ENCODE measurements at places on chromosomes 16 and 17.

DNA sequence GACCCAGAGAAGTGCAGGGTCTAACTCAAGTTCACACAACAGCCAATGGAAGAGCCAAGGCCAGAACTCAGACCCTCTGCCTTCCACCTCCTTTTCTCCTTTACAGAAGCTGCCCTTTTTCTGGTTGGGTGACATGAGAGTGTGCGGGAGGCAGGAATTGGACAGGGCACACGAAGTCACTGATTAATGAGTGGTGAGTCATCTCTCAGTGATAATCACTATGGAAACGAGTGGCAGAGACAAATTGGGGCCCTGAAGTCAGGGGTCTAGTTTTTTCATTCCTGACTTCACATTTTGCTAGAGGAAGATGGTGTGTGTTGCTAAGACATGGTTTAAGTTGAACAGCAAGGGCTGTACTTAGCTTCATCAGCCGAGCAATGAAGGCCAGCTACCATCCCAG, 312.7 kb upstream of the CCL2 start:
- DNase-seq = no peak

GRCh38 chr17:17815062-17815406, 21.8 kb downstream of the SREBF1 start:
- no peak for DNase-seq

- peak; percentile 80 for DNase-seq
These were observed 7.7 kb downstream of the FOXL1 start for GRCh38 chr16:86585821-86586611.

DNA sequence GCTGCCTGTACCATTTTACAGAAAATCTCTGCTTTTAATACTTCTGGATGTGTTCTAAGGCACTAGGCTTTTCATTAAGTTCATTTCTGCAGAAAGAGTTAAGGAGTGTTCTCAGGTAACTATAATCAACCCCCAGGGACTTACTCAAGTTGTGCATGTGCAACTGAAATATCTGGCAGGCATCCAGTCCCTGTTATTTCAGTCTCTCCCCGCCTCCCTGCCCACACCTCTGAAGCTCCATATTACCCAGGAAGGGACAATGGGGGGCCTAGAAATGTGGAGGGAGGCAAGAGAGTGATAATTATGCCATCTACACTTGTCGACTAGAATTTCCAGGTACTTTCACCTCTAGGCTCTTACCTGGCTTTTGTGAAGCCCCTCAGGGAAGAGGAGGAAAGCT, 432.2 kb downstream of the MAF start:
- DNase-seq = no peak

DNA sequence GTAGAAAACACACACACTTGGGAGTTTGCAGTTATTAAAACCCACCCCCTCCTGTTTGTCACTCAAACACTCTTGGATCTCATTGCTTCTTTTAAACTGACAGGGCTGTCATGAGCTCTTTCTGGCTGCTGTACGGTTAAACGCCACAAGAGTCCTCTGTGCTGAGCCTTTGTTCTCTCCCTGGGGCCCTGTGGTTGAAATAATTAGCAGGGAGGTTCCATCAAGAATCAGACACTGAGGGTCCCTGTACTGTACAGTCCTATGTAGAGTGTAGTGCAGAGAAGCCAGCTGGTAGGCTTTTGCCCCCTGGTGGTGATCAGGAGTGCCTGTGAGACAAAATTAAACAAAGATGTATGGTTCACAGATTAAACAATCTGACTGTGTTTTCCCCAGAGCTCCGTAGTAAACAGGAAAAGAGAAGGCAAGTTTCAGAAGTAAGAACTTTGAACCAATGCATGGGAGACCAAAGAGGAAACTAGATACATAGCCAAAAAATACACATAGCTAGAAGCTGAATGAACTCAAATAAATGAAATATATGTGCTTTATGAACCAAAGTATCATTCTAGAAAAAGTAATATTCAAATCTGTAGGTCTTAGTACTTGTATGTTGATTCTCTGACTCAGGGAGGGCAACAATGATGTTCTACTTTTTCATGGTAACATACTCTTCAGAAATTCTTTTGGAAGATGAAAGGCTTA, 1.4 kb upstream of the SSH2 start:
- peak; percentile 66 for DNase-seq

DNA sequence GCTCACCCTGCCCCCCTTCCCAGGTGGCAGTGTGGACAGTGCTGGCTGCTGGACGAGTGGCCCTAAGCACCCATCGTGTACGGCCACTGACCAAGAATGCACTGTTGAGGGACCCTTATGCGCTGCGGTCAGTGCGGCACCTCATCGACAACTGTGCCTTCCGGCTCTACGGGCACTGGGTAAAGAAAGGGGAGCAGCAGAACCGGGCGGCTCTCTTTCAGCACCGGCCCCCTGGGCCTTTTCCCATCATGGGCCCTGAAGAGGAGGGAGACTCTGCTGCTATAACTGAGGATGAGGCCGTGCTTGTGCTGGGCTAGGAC, 5.1 kb downstream of the CFAP119 start:
- DNase-seq = no peak

- peak; percentile 84 for DNase-seq
These were observed 213.4 kb downstream of the SOX9 start for GRCh38 chr17:72334205-72334604.

GRCh38 chr17:5830921-5831320, 239.3 kb upstream of the WSCD1 start:
- no peak for DNase-seq

DNA sequence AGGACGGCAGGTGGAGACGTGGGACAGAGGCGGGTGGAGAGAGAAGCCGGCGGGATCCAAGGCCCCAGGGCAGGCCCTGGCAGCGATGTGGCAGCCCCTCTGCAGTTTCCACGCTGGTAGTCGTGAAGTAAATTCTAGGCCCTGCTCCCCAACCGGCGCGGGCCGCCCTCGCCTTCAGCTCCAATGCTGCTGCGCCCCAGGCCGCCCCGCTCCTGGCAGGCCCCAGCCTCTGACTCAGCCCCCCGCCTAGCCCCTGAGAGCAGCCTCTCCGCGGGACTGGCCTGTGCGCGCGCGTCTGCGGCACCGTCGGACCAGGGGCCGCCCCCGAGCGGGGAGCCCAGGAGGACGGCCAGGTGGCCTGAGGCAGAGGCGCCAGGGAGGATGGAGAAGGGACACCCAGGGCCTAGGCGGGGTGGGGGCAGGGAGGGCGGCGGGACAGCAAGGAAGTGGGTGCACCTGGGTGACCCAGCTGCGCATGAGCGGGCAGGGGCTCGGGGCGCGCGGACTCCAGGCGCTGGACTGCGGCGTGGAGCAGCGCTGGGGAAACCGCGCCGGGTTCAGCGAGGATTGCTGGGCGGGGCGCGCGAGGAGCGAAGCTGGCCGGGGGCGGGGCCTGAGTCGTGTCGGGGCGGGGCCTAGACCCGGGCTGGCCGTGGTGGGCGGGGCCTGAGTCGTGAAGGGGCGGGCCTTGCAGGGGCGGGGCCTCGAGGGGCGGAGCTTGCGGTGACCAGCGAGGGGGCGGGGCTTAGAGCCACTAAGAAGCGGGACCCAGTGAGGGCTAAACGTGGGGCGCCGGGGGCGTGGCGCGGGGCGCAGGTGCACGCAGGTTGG, 29.6 kb downstream of the ZNF778 start:
- peak; percentile 99 for DNase-seq

GRCh38 chr17:34375426-34375997, 12.5 kb upstream of the CCL1 start:
- no peak for DNase-seq

GRCh38 chr16:9741776-9742175, 440.5 kb downstream of the GRIN2A start:
- no peak for DNase-seq

- DNase-seq = no peak
These were observed 238.2 kb downstream of the KCNJ2 start for GRCh38 chr17:70407506-70407905.

GRCh38 chr17:29155966-29156338, 24.2 kb downstream of the MYO18A start:
- DNase-seq = no peak

- DNase-seq = no peak
These were observed 315.8 kb downstream of the BCAS3 start for GRCh38 chr17:60993497-60993896.

DNA sequence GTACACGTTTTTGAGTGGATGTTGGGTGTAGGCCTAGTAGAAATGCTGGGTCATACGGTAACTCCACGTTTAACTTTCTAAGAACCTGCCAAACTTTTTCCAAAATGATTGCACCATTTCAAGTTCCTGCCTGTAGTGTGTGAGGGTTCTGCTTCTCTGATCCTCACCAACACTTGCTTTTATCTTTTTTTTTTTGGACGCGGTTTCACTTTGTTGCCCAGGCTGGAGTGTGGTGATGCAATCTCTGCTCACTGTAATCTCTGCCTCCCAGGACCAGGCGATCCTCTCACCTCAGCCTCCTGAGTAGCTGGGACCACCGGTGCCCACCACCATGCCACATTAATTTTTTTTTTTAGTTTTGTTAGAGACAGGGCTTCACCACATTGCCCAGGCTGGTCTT, 23.5 kb downstream of the ZNF750 start:
- DNase-seq = no peak

DNA sequence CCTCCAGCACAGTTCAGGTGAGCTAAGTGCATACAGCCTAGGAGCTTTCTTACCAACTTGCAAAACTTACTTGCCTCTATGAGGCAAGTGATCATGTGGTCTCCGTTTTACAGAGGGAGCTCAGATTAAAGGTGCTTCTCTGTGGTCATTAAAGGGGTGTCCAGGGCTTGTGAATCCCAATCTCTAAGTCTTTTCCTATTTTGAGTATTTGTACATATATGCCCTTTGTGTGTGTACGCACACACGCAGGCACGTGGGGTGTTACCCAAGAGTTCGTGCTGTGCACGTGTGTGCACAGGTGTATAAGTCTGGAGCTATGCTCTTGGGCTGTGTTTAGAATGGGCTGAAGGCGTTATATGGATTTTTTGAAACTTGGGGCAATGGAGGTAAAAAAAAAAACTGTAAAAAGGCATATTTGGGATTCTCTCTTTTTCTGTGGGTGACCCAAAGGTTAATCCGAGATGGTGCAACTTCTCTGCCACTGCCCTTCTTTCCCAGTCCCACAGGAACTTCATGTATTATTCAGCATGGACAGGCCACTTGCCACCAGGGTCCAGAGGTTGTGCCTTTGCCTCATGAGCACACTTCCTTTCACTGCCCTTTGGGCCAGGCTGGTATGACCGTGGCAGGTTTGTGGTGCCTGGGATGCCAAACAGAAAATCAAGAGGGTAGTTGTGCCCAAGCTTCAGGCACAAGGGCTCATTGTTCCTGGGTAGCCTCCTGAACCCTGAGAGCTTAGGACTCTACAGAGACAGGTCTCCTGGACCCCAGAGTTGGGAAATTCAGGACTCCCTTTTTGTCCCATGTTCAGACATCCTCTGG, 1.5 kb downstream of the ABCC3 start:
- no peak for DNase-seq

GRCh38 chr17:9522074-9522473, 53.5 kb downstream of the STX8 start:
- peak; percentile 65 for DNase-seq

DNA sequence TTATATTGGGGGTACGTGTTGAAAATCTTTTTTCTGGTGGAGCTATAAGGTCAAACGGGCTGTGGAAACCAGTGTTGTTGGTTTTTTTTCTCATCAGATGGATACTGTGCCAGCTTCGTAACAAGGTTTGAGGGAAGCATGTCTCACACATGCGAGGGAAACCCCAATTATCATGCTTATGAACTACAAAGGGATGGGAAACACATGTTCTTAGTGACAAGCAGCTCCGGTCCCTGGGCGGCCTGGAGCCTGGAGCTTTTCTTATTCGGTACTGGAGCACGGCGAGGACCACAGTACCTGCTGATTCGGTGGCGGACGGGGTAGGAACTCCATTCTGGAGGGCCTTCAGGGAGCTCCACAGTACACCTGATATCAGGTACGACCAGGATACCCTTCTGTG, 12.5 kb downstream of the SLC43A2 start:
- no peak for DNase-seq

GRCh38 chr17:35889241-35889640, 9.1 kb upstream of the CCL5 start:
- no peak for DNase-seq

DNA sequence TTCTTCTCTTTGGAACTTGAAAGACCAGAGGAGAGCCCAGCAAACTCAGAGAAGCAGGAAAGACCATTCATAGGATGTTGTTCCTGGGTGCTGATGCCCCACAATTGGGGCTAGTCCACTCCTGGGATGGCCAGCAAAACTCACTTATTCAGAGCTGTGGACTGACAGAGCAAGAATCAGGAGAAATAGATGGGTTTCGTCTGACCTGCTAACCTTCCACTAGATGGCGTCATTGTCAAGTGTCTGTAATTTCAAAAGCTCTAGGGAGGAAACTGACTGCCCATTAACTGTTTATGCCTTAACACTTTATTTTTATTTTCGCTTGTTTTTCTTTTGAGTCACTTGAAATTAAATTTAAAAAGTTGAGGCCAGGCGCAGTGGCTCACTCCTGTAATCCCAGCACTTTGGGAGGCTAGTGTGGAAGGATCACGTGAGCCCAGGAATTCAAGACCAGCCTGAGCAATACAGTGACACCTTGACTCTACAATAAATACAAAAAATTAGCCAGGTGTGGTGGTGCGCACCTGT, 28.7 kb upstream of the MILR1 start:
- peak; percentile 75 for DNase-seq

DNA sequence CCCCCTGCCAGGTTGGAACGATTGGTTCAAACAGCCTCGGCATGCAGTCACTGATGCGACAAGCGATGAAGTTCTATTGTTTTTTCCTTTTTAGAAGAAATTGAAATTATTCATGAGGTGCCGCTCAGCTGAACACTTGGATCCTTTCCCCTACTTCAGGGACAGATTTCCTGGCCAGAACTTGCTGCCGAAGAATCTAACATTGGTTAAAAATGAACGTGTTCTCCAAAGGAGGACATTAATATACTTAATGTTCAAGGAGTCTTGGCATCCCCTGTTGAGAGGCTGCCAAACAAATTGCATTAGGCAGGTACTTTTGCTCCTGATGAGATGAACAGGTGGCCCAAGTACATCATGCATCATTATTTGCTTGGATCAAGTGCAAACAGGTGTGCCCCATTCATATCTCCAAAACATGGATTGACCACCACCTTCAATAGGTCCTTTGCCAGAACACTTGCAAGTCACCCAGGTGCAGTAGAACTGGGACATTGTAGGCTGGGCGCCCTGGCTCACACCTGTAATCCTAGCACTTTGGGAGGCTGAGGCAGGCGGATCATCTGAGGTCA, 437.2 kb downstream of the HAPSTR1 start:
- no peak for DNase-seq

DNA sequence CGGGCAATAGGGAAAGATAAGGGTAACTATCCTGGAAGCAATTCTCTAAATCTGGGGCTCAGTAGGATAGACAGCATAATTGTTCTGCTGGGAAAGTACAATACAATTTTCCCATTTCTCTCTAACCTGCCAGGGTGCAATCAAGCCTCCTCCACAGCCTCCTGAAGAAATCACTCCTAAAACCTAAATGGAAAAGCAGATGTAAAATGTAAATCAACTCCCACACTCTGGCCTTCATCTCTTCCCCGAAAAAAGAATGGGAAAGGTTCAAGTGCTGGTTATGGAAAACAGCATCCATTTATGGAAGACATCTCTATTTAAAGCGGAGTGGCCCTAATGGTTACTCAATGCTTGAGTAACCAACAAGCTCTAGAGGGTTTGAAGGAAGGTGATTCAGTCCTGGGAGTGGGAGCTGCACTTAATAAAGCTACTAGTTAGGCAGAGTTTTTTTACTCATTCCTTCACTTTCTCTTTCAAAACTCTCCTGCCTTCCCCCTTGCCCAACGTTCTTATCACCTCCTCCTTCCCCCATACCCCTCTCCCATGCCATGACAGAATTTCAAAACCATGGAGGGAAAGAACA, 5.1 kb downstream of the MMD start:
- no peak for DNase-seq

GRCh38 chr16:56525236-56525635, 5.4 kb upstream of the BBS2 start:
- DNase-seq = peak; percentile 62

GRCh38 chr17:545156-545555, 169.5 kb downstream of the VPS53 start:
- no peak for DNase-seq
